Ovary (tissue), 10 donors: ENCODE measurements at places on chromosomes 16 and 17. TPM values are rescaled to one million over a fixed set of nuclear protein-coding genes. Genes with fewer than 3 reads are reported as not detected.
A peak's percentile ranks its signal among the peaks of the same experiment; 100 is the strongest.

PDE6G gene
- polyA plus RNA-seq, result 0.39 TPM

TAF15 gene
- polyA plus RNA-seq, result 223 TPM

IL32 gene
- polyA plus RNA-seq, result 23.9 TPM

NHLRC4 gene
- 5.9 TPM for polyA plus RNA-seq

SLC47A1 gene
- polyA plus RNA-seq, result 89.9 TPM

NPIPA8 gene
- 2.5 TPM for polyA plus RNA-seq

HOXB6 gene
- polyA plus RNA-seq, result 0.25 TPM

HSD11B2 gene
- 5.1 TPM for polyA plus RNA-seq

CMTM1 gene
- 0.22 TPM for polyA plus RNA-seq

GRCh38 chr17:50125420-50125997 lies 4.5 kb downstream of the SAMD14 start:
- H3K27me3 ChIP-seq, result no peaks in the 10 kb centered on the region
- DNase-seq, result no peak
- H3K36me3 ChIP-seq, result no peaks in the 10 kb centered on the region
- H3K4me3 ChIP-seq, result no peak overlapping the region
- no peak overlapping the region for H3K27ac ChIP-seq

DNA sequence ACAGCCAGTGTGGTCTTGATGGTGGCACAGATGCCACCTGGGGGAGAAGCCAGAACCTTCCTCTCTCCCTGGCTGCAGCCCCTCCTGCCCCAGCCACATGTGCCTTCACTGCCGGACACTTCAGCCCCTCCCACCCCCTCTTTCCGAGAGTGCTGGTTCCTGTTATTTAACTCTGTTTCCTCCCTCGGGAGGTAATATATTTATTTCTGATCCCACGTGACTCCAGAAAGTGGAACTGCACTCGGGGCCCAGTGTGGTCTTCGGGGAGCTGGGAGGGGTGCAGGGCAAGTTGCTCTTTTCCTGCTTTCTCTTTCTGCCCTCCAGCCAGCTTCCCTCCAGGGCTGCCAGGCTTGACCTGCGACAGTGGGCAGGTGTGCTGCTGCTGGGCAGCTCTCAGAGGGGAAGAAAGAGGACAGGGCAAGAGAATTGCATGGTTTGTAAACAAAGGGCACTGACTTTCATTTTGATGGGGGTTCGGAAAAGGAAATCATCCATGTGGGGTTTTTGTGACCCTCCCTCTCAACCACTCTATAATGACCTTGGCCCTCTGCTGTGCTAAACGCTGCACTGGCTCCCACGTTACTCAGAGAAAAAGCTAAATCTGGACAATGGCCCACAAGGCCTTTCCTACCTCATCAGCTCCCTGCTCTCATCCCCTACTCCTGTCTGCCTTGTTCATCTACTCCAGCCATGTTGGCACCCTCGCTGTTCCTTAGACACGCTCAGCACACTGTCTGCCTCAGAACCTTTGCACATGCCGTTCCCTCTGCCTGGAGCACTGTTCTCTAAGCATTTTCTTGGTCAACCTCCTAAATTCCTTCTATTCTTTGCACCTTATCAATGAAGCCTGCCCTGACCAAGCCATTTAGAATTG lies 8.2 kb upstream of the CIITA start:
- no peaks in the 10 kb centered on the region for H3K36me3 ChIP-seq
- no peak for DNase-seq
- H3K4me1 ChIP-seq, result peaks cover 2% of the 10 kb centered on the region

DNA sequence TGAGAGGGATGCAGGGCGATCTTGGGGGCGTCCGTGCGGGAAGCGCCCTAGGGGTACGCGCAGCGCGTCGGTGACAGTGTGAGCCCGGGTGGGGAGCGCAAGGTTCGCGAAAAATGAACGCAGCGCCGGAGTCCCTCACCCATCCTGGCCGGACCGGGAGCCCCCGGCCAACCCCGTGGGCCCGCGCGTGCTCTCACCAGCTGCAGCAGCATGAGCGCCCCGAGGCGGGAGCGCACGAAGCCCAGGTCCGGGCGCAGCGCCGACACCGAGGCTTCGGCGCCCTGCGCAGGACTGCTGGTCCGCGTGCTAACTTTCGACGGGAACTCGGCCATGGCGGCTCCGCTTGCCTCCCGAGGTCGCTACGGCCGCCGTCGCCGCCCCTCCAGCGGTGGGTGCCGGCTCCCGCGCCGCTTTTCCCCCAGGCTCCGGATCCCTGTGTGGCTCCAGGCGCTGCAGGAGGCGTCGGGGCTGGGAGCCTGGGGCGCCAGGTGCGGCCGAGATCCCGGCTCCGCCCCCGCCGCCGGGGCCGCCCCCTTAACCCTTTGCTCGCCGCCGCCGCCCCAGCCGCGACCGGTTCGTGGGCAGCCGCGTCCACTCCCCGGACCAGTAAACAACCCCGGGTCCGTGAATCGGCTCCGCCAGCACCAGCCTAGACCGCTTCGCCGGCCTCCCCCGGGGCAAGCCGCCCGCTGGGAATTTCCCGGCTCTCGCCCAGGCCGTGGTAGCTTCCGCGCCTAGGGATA lies at the start of gene PLLP:
Gene PLLP, minus strand, starts transcription at position 464 of the 743 bp plus-strand sequence. Its CDS starts 132 bp downstream, at position 332.
- no peak for DNase-seq
- H3K36me3 ChIP-seq, result no peaks in the 10 kb centered on the region
- no peaks in the 10 kb centered on the region for H3K27me3 ChIP-seq
- H3K27ac ChIP-seq, result no peak within 1 kb of the TSS

DNA sequence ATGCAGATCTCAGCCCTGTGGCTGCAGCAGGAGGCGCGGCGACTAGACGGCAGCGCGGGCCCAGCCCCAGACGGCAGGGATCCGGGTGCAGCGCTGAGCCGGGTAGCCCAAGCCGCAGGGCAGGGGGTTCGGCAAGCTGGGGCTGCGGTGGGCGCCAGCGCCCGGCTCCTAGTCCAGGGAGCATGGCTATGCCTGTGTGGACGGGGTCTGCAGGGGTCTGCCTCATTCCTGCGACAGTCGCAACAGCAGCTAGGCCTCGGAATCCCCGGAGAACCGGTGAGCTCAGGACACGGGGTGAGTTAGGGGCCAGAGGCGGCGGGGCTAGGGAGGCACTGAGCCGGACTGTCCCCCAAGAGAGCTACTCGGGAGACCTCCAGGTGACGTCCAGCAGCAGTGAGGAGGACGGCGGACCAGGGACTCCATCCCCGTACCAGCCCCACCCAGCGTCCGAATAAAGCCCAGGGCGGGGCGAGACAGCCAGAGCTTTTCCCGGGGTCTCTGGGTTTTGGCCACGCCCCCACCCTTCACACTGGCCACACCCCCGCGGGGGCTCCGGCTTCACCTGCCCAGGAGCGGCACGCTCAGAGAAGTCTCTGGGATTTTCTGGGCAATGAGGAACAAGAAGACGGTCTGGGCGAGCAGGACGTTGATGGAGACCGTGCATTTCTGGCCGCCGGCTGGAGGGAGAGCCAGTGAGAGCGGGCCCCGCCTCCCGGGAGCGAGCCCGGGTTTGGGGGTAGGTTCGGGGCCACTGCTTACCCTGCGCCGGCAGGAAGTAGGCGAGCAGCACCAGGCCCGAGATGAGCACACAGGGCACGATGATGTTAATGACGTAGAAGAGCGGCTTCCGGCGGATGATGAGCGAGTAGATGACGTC lies 1.1 kb downstream of the C17orf107 start:
- H3K4me3 ChIP-seq, result peak overlapping the region; percentile 39
- DNase-seq, result peak; percentile 64
- H3K4me1 ChIP-seq, result peaks cover 11% of the 10 kb centered on the region
- H3K27me3 ChIP-seq, result no peaks in the 10 kb centered on the region
- no peak overlapping the region for H3K27ac ChIP-seq
- no peaks in the 10 kb centered on the region for H3K36me3 ChIP-seq

- DNase-seq, result no peak
- no peak overlapping the region for H3K27ac ChIP-seq
- no peaks in the 10 kb centered on the region for H3K36me3 ChIP-seq
- no peaks in the 10 kb centered on the region for H3K27me3 ChIP-seq
- H3K4me3 ChIP-seq, result no peak overlapping the region
Measured at GRCh38 chr17:12512694-12513355, 152.9 kb upstream of the MYOCD start.

DNA sequence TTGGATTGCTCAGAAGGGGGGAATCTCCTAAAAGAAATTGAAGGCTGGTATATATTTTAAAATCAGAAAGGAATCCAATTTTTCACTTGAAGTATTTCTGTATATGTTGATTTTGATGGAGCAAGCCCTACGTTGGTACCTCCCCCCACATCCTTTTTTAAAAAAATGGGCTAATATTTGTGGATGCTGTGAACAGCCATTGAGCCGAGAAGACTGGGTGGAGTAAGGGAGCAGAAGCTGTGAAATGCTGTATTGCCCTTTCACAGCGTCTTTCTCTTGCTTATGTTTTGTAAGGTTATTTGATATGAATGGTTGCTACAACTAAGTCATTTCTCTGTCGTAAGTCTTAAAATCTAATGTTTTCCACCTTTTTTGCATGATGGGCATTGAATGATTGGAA lies 2.3 kb downstream of the PAFAH1B1 start:
- H3K4me3 ChIP-seq, result peak overlapping the region; percentile 100
- no peak for DNase-seq
- no peak overlapping the region for H3K27ac ChIP-seq
- H3K4me1 ChIP-seq, result peaks cover 1% of the 10 kb centered on the region

- peaks cover 34% of the 10 kb centered on the region for H3K4me1 ChIP-seq
- no peaks in the 10 kb centered on the region for H3K36me3 ChIP-seq
- no peak overlapping the region for H3K4me3 ChIP-seq
- H3K27ac ChIP-seq, result peak overlapping the region; percentile 31
Measured at GRCh38 chr17:38908676-38909181, 16.7 kb upstream of the LASP1NB start.

GRCh38 chr16:81583893-81584631 lies 139.5 kb downstream of the CMIP start:
- H3K36me3 ChIP-seq, result no peaks in the 10 kb centered on the region
- no peak for DNase-seq
- no peak overlapping the region for H3K27ac ChIP-seq
- H3K4me1 ChIP-seq, result peaks cover 1% of the 10 kb centered on the region

- H3K27ac ChIP-seq, result no peak overlapping the region
- no peak for DNase-seq
- H3K27me3 ChIP-seq, result no peaks in the 10 kb centered on the region
- H3K4me3 ChIP-seq, result no peak overlapping the region
- no peaks in the 10 kb centered on the region for H3K36me3 ChIP-seq
Measured at GRCh38 chr16:58211846-58212245, 13.9 kb upstream of the CSNK2A2 start.

GRCh38 chr17:80477647-80478478 lies 1.5 kb upstream of the NPTX1 start:
- H3K27ac ChIP-seq, result no peak overlapping the region
- H3K36me3 ChIP-seq, result no peaks in the 10 kb centered on the region
- no peak overlapping the region for H3K4me3 ChIP-seq
- H3K4me1 ChIP-seq, result peaks cover 3% of the 10 kb centered on the region
- H3K27me3 ChIP-seq, result peaks cover 23% of the 10 kb centered on the region

- peak overlapping the region; percentile 1 for H3K4me3 ChIP-seq
- no peak for DNase-seq
- no peaks in the 10 kb centered on the region for H3K36me3 ChIP-seq
- H3K4me1 ChIP-seq, result peaks cover 4% of the 10 kb centered on the region
Measured at GRCh38 chr17:78323826-78324390, 36.0 kb downstream of the SOCS3 start.

- H3K27ac ChIP-seq, result no peak overlapping the region
- H3K4me3 ChIP-seq, result no peak overlapping the region
- no peaks in the 10 kb centered on the region for H3K27me3 ChIP-seq
- peaks cover 5% of the 10 kb centered on the region for H3K4me1 ChIP-seq
Measured at GRCh38 chr17:59751955-59752413, 44.5 kb downstream of the VMP1 start.
